ENCODE measurements at places on chromosomes 7 and 10.

DNA sequence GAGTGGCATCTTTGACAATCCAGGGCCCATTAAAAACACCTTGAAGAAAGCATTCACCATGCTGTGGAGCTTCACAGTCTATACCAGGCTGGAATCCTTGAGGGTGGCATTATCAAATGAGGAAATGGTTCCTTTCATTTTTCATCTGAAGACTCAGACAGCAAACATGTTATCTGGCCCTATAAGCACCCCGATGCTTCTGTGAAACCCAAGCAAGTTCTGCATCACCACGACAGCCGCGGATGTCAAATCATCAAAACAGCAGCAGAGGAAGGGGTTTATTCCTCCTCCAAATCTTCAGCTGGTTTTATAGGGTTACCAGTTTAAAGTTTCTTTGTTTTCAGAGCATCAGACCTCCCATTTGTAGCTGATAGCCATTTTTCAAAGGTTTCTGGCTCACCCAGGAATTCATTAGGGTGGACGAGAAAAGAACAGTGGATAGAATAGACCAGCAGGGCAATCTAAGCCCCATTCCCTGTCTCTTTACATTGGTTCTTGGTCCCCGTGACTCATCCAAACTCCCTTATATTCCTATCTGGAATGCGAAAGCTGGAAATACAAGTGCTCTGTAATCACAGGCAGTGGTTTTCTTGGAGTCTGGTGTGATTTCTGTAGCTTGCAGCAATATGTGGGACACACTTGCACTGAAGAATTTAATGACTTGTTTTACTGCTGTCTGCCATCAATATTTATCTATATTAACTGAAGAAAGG is 217.9 kb downstream of the SKAP2 start:
- no peak for DNase-seq

DNA sequence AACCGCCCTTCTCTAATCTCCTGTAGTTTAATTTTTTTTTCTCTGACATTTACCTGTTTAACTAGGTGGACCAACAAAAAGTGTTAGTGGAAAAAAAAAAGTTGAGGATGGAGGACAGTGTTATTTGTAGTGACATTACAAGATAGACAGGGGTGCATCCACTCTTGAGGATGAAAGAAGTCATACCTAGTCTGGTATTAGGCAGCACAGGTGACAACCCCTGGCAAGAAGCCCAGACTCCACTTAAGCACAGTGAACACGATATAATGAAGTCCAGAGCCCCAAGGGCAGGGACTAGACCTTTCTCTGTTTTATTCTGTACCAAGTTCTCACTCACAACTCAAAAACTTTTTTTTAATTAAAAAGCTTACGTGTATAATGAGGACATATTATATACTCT is 268.4 kb downstream of the GPR37 start:
- DNase-seq, result no peak

DNA sequence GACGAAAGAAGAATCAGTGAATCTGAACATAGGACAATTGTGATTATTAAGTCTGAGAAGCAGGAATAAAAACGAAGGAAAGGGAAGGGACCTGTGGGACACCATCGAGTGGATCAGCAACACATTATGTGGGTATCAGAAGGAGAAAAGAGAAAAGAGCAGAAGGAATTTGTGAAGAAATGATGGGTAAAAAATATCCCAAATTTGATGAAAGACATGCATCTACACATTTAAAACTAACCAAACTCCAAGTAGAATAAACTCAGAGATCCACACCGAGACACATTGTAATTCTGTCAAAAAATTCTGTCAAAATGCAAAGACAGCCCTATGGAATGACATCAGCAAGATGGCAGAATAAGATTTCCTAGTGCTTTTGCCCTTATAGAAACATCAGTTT is 171.1 kb downstream of the ITGB1 start:
- no peak for DNase-seq

DNA sequence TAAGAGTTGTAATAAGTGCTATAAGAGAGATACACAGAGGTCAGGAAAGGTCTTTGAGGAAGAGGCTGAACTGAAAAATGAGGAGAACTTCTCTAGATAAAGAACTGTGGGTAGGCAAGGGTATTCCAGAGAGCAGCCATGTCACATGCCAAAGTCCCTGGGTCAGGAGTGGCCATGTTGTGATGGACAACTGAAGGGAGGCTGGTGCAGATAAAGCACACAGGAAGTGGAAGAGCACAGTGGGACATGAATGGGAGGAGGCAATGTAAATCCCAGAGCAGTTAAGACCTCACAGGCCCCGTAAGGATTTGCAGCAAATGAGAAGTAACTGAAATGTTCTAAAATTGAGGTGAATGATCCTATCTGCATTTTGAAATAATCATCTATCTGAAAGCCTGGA is 37.2 kb downstream of the IMMP2L start:
- no peak for DNase-seq

- no peak for DNase-seq
These were observed 19.4 kb downstream of the ACSL5 start for GRCh38 chr10:112393341-112393740.

DNA sequence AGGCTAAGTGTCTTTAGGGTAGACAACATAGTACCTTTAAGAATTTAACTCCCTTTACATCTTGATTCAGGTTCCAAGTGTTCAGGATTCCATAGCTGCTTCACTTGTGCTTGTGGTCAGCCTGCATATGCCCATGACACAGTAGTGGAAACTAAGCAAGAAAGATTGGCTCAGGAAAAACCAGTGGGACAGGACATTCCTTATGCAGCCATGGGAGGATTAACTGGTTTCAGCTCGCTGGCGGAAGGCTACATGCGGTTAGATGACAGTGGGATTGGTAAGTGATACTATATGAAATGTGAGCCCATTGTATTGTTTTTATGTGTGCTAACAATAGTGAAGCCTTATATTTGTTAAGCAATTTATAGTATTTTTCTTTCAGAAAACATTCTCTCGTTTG is 11.3 kb downstream of the FAM221A start:
- no peak for DNase-seq

DNA sequence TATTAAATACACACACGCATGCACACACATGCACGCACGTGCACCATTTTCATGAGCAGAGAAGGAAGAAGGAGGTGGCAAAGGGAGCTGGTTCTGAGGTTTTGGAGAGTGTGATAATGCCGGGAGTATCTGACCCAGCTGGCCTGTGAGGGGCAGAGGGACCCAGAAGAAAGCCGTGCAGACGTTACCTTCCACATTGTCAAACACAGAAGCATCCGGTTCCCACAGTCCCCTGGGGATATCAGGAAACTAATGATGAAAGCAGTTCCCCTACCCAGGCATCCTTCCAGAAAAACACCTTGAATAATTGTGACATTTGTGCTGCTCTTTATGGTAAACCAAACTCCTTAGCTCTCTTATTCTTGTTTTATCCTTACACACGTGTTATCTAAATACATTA is 85.7 kb upstream of the FAM180A start:
- no peak for DNase-seq

GRCh38 chr7:46880508-46881196 is 701.3 kb downstream of the TNS3 start:
- peak; percentile 3 for DNase-seq

DNA sequence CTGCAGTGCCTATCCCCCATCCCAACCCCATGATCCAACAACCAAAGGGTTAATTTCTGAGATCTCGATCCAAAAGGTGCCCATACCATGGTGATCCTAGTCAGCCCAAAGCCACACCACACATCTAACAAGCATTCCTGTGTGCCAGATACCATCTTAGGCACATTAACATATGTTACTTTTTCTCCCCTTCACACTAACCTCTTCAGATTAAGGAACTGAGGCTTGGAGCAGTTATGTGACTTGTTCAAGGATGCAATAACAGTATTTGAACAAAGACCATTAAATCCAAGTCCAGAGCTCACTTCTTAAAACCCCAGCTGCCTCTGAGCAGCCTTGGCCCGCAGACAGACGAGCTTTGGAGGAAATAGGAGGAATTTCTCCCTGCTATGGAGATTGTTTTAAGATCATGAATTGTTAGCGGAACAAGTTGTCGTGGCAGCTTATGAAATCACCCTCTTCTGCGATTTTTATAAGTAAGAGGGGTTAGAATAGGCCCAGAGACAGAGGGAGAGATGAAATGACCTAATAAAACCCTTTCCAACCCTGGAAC is 327.2 kb downstream of the KCNMA1 start:
- DNase-seq, result no peak

DNA sequence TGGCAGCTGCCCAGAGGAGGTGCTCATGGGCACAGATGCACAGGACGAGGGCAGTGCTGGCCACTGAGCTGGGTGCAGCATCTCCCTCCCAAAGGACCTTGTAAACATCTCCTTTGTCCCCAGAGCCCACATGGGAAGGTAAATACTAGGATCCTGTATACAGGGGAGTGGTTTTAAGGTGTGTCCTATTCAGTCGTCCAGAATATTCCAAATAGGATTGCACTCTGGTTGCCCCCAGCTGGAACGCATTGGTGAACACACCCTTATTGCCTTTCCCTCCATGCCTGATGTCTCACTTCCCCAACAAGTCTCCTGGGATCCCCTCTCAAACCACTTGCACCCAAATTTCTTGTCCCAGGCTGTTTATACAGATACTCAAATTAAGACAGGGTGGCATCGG is 152.0 kb upstream of the PCBD1 start:
- no peak for DNase-seq

DNA sequence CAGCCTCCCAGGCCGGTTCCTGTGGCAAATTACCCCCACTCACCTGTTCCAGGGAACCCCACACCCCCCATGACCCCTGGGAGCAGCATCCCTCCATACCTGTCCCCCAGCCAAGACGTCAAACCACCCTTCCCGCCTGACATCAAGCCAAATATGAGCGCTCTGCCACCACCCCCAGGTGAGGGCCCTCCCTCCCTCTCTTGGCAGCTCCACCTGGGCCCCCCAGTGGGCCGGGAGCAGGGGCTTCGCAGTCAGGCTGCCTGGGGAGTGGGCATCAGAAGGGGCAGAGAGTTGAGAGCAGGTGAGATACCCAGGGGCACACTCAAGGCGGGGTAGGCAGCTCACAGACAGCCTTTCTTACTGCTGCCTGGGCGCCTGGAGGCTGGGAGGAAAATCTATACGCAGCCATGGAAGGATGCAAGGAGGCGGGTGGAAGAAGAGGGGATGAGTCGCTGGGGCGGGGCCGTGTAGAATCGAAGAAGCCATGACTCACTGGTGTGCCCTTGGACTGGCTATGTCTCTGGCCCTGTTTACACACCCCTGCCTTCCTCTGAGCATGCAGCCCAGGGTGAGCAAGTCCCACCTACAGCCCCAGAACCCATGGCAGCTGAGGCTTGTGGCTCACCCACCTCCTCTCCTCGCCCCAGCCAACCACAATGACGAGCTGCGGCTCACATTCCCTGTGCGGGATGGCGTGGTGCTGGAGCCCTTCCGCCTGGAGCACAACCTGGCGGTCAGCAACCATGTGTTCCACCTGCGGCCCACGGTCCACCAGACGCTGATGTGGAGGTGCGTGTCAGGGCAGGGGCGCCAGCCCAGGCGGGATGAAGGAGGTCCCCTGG is 48.6 kb upstream of the PPIF start:
- DNase-seq, result no peak

GRCh38 chr7:138292951-138293350 is 167.1 kb upstream of the TRIM24 start:
- DNase-seq, result no peak

GRCh38 chr10:126924180-126924914 is 19.1 kb downstream of the DOCK1 start:
- DNase-seq, result no peak

GRCh38 chr7:15313361-15313760 is 248.5 kb downstream of the AGMO start:
- DNase-seq, result no peak

DNA sequence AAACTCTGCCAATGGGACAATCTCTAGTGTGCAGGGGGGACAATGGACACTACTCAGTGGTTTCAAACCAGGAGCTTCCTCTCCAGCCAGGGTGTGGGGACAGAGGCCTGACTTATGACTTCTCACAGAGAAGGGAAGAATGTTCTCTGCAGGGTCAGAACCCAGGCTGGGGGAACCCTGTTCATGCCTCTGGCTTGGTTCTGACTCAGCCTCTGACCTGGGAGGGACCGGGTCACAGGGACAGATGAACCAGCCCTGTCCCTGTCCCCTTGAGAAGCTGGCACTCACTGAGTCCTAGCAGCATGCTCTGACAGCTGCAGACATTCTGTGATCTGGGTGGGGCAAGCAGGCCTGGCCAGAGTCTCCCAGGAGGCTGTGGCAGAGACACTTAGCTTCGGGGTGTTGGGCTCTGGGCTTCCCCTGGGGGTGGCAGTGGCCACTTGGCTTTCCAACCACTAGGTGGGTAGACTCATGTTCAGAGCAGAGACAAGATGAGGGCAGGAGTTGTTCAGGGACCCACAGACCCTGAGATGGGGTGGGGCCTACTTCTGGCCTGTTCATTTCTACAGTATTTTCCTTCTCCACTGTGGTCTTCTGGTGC is 13.6 kb downstream of the TSPAN15 start:
- DNase-seq, result no peak

DNA sequence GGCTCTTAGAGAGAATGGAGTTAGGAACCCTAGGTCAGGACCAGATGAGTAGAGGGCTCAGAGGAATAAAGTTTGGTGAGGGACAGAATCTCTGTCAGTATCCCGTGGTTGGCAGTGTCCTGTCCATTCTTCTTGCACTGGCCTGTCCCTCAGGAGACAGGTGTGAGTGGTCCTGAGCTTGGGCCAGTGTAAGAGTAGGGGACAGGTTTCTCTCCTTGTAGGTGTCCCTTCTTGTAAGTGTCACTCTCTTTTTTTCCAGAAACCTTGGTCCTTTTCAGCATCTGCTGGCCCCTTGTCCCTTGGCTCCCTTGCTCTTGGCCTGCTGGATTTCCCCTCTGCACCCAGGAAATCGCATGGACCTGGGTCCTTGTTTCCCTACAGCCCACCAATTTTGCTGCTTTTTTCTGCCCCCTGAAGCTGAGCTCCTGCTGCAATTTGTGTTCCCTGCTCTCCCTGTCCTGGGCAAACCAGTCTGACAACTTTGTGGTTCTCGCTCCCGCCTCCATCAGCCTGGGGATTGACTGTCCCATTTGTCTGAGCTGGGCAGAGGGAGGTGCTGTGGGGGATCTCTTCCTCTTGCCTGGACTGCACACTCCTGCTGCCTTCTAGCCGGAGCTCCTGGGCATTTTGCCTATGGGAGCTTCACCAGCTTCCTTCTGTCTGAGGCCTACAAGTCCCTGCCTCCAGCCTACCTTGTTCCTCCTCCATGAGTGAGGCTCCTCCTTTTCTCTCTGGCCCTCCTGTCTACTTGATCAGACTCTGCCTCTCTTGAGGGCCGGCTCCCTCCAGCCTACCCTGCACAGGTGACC is 6.5 kb downstream of the TSPAN14 start:
- no peak for DNase-seq

- DNase-seq, result no peak
These were observed 42.9 kb upstream of the TRIM24 start for GRCh38 chr7:138417078-138417700.

- no peak for DNase-seq
These were observed 32.5 kb downstream of the C10orf143 start for GRCh38 chr10:130078120-130078519.

- no peak for DNase-seq
These were observed 40.0 kb downstream of the NACAD start for GRCh38 chr7:45048748-45049147.

All from GM06990 (cell line).